ENCODE measurements at places on chromosomes 4 and X.
A peak's percentile ranks its signal among the peaks of the same experiment; 100 is the strongest.

- DNase-seq = no peak
Observed at GRCh38 chr4:26331380-26331950, 10.7 kb downstream of the RBPJ start.

DNA sequence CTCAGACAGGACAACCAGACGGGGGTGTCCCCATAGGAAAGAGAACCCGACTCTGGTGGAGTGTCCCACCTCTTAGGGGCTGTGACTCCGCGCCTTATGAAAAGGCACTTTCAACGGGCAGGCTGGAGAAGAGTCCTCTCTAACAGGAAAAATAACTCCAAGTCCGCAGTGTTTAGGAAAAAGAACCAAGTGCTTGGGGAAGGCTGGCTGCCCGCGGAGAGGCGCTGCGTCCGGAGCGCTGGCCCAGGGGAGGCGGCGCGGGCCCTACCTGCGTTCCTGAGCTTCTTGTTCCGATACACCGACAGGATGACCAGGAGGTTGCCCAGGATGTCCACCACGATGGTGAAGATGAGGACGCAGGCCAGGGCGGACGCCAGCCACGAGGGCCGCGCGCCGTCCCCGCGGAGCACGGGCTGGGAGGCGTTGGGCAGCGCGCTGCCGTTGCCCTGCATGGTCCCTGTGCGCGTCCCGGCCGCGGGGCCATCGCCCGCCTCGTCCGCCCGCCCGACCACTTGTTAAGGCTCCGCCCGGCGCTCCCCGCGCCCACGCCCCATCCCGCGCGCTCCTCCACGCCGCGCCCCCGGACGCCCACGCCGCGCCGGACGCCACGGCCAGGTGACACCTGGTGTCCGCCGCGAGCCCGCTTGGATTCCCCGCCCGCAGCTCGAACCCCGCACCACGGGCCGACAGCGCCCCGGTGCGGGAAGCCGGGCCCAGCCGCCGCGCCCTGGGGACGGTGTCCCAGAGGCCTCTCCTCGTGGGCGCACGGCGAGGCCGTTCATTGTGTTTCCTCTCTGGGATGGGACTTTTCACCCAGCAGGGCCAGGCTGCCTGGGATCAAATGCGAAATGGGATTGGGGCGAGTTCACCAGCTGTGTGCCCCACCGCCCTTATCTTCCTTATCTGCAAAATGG is at the start of gene MTNR1A:
Gene MTNR1A (minus strand): TSS at position 654 of the 914 bp plus-strand sequence. CDS start 202 bp downstream, at position 452.
- DNase-seq = peak; percentile 40

DNA sequence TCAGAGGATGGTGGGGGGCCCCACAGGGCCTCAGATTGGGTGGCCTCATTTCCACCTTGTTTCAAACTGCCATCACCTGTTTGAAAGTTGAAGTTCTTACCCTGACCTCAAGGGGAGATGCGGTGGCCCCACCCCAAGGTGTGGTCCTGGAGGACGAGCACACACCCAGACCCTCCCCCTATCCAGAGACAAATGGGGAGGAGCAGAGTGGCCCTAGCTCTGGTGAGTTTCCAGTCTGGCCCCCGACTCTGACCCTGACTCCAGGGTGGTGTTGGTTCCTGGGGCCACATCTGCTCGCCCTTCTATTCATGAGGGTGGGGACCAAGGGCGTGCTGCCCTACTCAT is 36.3 kb upstream of the ADRA2C start:
- DNase-seq = no peak

DNA sequence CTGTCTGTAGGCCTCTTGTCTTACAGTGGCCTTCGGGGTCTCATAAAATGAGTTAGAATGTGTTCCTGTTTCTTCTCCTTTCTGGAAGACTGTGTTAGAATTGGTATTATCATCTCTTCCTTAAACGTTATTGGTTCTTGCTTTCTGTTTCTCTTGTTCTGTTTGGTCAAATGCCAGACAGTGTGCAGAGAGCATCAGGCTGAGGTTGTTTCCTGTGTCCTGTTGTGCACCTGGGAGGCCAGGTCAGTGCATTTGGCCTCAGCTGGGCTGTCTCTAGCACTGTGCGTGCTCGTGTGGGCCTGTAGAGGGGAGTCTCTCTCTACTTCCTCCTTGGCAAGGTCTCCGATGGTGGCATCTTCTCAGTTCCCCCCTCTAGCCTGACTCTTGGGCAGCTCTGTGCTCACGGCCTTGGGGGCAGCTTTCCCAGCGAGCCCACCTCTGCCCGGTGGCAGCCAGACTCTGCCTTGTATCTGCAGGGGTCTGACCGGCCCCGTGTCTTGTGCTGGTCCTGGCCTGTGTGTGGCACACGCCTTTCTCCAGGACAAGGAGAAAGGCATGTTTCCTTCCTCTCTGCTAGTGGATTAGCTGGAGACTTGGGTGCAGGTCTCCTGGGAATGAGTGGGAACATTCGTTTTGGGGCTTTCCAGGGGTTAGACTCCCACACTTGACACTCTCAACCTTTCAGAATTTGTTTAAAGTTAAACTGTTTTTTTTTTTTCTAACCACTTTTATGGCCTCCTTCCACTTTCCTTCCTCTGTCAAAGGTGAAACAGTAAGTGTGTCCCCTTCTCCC is 62.3 kb downstream of the FAM193A start:
- no peak for DNase-seq

DNA sequence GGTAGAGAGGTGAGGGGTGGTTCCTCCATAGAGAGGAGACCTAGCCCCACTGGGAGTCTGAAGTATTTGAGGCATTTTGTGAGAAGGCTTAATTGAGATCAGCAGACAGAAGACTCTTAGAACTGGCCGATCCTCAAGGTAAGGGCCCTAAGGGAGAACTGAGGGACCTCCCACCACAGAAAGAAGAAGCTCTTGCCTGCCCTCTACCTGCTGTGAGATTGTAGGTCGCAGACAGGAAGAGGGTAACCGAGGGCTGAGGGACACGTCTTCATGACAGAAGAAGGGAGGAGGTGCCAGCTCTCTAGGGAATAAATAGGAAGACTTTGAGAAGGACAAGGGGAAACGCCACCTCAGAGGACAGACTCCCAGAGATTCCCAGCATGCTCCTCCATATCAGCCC is 24.1 kb upstream of the MAGEC1 start:
- DNase-seq = peak; percentile 5

- no peak for DNase-seq
Observed at GRCh38 chr4:119870856-119871255, 195.8 kb downstream of the MAD2L1 start.

DNA sequence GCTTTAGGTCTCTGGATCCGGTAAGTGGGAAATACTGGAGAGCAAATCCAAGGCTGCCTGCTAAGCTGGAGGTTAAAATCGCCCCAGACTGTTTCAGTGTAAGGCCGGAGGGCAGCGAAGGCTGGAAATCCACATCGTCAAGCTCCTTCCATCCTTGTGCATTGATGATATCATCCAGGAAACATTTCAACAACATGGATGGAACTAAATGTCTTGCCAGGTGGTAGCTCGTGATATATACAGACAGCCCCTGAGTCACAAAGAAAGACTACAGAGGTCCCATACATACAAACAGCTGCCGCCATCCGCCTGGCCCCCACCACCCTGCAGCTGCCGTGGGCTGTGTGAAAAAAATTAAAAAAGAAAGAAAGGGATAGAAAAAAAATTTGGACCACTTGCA is 148.9 kb upstream of the RBPJ start:
- DNase-seq = no peak

DNA sequence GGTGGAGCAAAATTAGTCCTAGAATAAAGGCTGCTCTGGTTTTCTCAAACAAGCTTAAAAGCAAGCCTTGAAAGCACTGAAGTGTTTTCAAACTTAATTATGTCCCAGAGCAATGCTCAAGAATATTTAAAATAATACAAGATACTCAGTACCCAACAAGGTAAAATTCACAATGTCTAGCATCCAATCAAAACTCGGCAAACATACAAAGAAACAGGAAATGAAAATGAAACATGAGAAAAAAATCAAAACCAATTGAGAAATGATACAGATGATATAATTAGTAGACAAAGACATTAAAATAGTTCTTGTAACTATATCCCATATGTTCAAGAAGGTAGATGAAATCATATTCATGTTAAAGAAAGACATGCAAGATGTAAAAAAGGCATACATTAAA is 45.0 kb upstream of the MAML3 start:
- no peak for DNase-seq

- DNase-seq = peak; percentile 52
Observed at GRCh38 chr4:82900066-82900410, 497 bp upstream of the THAP9 start.

DNA sequence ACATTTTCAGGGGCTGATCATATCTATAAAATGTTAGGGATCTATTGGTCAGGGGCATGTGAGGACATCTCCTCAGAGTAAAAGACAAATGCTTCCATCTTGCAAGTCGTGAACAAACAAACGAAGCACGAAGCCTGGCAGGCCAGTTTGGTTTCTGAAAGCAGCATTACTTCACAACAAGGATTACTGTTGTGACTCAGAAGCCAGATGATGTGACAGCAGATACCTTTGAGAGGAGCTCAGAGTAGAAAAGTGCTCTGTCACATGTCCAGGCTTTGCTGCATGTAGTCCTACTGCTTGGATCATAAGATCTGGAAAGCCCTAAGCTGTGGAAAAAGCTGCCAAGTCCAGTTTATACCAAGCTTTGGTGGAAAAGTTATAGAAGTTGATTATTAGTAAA is 1827.2 kb downstream of the ARAP2 start:
- DNase-seq = no peak

GRCh38 chrX:43661521-43662240 is 5.6 kb downstream of the MAOA start:
- no peak for DNase-seq

GRCh38 chr4:98473046-98473445 is 185.4 kb downstream of the TSPAN5 start:
- no peak for DNase-seq

GRCh38 chr4:169632896-169633295 is 12.5 kb downstream of the CLCN3 start:
- DNase-seq = no peak

DNA sequence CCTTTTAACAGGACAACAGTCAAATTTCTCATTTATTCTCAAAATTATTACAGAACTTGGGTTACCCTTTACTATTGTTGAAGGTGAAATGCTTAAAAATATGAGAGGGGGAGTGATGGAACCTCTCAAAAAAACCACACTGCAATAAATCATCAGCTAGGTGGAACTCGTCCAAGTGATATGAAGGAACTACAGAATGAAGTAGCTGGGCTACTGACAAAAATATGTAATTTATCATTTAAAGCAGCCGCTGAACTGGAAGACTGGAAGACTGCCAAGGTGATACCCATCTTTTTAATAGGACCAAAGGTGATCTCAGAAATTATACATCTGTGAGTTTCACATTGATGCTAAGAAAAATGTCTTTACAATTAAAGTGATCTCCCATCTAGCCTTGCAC is 597.7 kb upstream of the TENM3 start:
- no peak for DNase-seq

DNA sequence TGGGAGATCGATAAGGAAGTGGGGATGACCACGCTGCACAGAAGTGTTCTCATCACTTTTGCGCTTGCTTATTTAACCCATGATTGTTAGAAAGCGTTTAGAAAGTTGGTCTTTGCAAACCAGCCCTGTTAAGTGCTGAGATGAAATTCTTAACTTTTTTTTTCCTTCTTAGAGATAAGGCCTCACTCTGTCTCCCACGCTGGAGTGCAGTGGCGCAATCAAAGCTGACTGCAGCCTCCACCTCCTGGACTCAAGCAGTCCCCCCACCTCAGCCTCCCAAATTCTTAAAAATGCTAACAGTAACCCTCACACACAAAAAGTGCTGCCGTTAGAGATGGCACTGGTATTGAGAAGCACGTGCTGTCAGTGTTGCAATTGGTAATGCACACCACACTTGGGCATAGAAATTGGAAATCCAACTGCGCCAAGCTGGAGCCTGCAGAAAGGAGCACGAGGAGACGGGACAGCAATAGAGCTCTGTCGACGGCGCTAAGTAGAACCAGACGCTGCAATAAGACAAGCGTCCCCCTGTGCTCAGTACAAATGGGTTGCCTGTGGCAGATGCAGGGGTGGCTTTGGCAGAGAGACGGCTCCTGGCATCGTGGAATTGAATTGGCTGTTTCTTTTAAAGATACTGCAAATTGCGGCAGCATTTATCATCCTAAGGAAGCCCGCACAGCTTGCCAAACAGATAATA is 113.4 kb downstream of the TBL1X start:
- DNase-seq = no peak

DNA sequence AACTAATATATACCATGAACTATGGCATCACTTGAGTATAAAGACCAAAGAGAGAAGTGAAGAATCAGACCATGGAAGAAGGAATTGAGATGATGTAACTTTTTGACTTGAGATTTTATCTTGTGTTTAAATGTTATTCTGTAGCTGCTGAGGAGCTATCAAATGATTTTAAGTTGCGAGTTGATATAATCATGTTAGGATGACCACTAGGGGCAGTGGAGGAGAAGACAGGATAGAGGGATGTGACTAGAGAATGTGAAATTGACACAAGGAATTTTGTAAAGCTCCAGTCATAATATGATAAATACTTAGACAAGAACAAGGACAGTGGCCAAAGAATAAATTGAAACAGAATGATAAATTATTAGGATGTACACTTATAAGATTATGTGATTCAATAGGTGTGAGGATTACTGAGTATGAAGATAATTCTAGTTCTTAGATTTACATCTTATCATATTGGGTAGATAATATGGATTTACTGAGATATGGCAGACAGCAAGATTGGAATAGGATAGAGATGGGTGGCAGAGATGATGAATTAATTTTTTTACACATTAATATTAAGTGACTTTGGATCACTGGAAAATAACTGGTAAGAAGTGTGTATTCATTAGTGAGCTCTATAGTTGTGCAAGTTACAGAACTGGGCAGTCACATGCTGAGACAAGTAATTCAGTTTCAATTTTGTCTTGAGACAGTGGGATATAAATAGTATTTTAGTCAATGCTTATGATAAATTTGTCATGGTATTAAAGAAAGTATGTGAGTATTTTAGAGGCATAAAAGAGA is 816.0 kb upstream of the PCDH10 start:
- no peak for DNase-seq

- DNase-seq = no peak
Observed at GRCh38 chrX:72313707-72314641, 8.3 kb upstream of the CITED1 start.

- DNase-seq = no peak
Observed at GRCh38 chr4:29151584-29151983, 1568.6 kb upstream of the PCDH7 start.

DNA sequence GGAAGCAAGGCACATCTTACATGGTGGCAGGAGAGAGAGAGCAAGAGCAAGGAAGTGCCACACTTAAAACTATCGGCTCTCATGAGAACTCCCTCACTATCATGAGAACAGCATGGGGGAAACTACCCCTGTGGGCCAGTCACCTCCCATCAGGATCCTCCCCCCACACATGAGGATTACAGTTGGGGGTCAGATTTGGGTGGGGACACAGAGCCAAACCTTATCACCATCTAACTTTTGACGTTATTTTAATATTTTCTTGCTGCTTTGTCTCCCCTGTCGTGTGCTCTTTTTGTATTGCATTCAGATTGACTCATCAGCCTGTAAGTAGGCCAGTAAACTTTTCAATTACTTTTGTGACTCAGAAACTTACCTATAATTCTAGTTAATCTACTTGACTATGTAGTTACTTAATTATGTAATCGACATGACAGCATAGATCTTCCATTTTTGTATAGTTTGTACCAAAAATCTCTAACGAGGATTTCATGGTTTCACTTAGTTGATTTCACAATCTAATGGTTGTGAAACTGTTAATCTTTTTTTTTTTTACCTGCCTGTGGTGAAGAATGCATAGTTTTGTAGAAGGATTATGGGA is 18.3 kb downstream of the STIM2 start:
- DNase-seq = no peak
